ENCODE measurements at places on chromosomes 5 and 9.

DNA sequence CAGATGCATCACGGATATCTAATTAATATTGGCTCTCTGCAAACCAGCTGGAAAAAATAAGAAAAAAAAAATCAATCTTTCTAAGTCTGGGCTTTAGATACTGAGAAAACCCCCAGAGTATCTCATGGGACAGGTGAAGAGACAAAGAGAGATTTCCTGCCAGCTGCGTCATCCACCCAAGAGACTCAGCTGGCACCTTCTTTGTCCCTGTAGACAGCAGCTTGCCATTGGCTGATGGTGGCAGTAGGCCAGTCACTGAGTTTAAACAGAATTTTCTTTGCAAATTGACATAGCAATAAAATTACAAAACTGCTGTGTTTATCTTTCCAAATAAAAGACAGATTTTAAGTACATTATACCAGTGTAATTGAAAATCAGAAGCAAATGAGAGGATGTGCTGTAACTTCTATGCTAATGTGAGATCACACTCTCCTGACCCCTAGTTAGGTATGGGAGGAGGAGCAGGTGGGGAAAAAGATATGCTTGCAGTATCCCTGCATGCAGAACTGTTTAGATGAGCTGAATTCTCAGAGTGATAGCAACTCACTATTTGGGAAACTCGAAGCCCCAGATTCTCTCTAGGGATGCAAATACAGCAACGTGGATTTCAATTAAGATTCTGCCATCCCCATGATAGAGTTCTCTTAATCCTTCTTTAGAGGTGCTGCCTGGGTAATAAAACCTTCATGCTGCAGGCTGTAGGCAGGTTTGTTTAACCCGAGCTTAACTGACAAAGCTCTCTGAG, 72.2 kb downstream of the NMUR2 start:
- no peak for DNase-seq

GRCh38 chr5:74266836-74267235, 373.7 kb downstream of the ENC1 start:
- DNase-seq: no peak

DNA sequence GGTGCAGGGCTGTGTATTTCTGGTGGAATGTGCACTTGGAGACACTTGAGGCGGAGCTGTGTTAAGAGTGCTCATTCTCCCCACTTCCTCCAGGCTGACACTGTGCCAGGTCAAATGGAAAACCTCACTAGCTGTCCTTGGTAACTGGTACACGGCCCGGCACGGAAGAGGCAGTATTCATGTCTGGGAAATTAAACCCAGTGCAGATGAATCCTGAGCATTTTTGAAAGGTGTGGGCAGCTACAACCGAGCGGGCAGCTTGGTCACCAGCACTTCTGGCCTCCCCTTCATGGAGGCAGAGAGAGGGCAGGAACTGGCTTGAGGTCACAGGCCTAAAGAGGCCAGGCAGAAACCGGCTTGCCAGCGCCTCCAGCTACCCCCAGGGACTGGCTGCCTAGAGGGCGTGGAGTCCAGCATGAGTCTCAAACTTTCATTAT, 1.6 kb downstream of the CLPTM1L start:
- no peak for DNase-seq

GRCh38 chr9:124038239-124038638, 26.7 kb downstream of the LHX2 start:
- DNase-seq: no peak

- no peak for DNase-seq
Observed at GRCh38 chr9:127981559-127982121, 851 bp upstream of the EEIG1 start.

- DNase-seq: no peak
Observed at GRCh38 chr5:61018062-61018461, 73.1 kb downstream of the NDUFAF2 start.

GRCh38 chr5:17151686-17152085, 65.7 kb upstream of the BASP1 start:
- DNase-seq: no peak

DNA sequence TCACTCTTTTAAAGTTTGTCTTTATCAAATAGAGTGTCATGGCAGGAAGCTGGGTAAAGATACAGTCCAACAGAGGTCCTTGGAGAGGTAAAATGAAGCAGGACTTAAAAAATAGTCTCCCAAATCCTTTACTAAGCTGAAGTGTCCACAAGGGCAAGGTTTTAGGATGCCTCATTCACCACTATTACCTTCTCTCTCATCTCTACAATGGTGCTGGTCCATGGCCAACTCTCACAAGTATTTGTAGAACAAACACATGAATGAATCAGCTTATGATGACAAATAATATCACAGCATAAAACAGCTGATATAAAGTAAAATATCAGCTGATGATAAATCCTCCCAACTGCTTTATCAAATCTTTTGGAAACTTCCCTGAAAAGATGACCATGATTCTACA, 162.3 kb upstream of the ZNF462 start:
- no peak for DNase-seq

DNA sequence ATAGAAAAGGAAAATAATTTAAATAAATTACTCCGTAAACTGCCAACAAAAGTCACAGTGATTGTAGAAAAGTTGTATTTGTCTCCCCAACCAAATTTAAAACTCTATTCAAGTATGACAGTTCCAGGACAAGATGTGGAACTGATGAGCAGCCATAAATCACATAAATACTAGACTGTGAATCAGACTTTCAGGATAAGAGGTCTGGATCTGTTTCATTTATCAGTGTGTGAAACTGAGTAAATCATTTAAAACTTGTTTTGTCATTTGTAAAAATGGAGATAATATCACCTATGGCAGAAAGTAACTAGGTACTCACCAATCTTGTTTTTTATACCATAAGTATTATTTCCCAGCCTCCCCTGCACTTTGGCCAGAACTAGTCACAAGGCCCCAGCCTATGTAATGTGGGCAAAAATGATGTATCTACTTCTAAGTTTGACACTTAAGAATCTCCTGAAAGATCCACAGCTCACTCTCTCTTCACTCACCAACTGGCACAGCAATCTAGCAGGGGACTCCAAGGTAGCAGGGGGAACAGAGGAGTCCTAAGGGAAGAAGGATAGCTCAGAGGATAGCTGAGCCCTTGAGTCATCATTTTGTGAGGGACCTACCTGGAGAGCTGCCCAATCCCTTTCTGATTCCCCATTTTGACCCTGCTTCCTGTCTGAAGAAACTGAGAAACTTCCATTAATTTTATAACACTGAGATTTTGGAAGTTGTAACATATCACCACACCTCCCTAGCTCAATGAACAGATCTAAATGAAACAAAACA, 31.6 kb downstream of the TMEM161B start:
- no peak for DNase-seq

GRCh38 chr5:65961633-65962032, 35.3 kb downstream of the ERBIN start:
- DNase-seq: no peak

GRCh38 chr9:125681086-125681622, 25.9 kb downstream of the MAPKAP1 start:
- DNase-seq: no peak

DNA sequence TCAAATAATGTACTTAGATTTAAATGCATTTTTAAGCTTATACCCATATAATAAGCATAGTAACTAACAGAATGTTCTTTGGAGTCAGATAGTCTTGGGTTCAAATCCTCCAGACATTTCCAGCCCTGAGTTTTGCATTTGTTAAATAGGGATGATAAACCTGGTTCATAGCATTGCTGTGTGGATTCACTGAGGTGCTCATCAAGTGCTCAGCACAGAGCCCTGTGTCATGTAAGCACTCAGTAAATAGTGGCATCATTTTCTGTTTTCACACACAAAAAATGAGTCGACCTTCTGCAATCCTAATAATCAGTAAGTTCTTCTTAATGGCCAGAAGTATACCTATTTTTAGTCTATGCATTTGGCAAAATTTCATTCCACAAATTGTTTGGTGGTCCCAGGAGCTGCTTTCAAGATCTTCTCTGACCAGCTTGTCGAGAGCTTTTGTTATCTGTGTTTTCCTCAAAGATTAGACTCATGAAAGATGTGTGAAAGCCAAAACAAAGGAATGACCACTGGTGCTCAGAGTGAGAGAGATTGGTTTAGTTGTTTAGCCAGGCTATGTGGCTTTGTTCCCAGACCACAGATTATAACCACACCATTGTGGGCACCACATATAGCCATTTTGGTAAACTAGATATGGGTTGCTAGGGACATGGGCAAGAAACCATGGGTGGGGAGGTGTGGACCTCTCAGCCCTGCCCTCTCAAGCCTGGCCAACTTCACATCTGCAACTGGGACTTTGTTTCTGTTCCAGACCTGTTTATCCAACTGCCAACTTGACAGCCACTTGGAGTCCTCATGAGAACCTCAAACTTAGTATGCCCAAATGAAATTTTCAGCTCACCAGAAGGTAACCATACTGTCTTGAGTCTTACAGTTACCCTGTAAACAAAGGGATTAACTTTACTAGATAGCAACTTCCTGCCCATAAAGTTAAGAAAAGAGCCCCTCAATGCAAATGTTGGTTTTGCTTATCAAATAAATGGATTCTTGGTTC, 45.0 kb downstream of the DOCK8 start:
- DNase-seq: no peak

- no peak for DNase-seq
Observed at GRCh38 chr5:1847611-1848010, 35.1 kb downstream of the IRX4 start.

- DNase-seq: no peak
Observed at GRCh38 chr9:113851873-113852272, 24.2 kb upstream of the ZNF618 start.

GRCh38 chr5:172342918-172343317, 59.4 kb upstream of the UBTD2 start:
- DNase-seq: no peak

DNA sequence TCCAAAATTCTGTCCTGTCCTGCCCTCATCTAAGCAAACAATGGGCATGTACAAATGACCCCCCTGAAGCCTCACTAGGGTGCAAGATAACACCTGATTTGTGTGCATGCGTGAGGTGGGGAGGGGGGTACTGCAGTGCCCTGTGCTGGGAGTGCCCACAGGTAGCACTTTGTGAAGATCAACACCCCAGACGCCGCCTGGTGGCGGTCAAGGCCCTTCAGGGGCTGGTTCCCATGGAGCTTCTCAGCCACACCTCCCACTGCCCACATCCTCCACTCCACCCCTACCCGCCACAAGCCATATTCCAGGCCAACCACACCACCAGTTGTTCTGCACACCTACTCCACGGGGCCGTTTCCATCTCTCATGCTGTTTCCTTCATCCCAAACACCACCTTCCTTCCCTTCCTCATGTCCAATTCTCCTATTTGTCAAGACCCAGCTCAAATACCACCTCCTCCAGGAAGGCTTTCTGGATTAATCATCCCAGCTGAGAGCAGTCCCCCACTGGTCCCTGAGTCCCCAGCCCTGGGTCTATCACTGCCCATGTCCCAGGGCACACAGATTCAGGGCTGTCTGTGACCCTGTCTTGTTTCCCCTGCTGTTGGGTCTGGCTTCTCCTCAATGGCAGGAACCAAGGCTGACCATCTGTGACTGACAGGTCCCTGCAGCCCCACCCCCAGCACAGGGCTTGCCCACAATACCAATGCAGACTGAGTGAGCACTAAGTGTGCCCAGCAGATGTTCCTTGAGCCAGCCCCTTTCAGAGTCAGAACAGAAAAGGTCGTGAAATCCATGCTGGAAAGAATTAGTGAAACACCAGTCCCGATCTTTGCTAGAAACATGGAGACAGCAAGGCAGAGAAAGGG, 178.4 kb downstream of the PAX5 start:
- DNase-seq: no peak

DNA sequence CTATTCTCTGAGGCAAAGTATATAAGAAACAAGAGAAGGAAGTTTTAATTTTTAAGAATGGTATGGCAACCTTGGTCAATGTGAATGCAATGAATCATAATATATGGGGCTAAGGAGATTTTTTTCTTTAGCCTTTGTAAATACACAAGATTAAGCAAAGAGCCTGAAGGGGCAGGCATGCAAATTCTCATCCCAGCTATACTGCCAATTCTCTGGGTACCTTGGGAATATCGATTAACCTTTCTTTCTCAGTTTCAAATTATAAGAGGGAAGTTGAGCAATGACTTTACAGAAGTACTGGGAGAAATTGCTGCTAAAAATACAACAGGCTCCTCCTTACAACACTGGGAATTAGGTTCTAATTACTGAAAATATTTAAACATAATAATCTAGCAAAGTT, 97.5 kb downstream of the MRPS27 start:
- DNase-seq: no peak

All from stimulated activated CD4-positive, alpha-beta T cell treated with anti-CD3 and anti-CD28 coated beads, Interleukin-15, amount 100 ng/mL, for 1 hour (primary cell).